ENCODE measurements at places on chromosomes 3 and 15. TPM values are rescaled to one million over a fixed set of nuclear protein-coding genes. Genes with fewer than 3 reads are reported as not detected.

Gene ATP8B4
- 155 TPM for total RNA-seq

Gene ADAMTS9
- total RNA-seq, result 5.2 TPM

Gene CCDC51
- 19.2 TPM for total RNA-seq

Gene FAM81A
- total RNA-seq, result 0.18 TPM

Gene ITGA11
- total RNA-seq, result 55.0 TPM

Gene STOML1
- 12.5 TPM for total RNA-seq

Gene PLSCR4
- total RNA-seq, result 23.9 TPM

Gene ANKRD63
- not detected for total RNA-seq

Gene TPRG1
- total RNA-seq, result 0.43 TPM

Gene PRSS50
- not detected for total RNA-seq

Gene GLCE
- 41.7 TPM for total RNA-seq

Gene EPHB1
- 0.28 TPM for total RNA-seq

Gene SERINC4
- total RNA-seq, result 0.09 TPM

Gene CCDC9B
- total RNA-seq, result 13.8 TPM

Gene BFSP2
- not detected for total RNA-seq

Gene CD200R1
- total RNA-seq, result not detected

Gene FMN1
- total RNA-seq, result 1.0 TPM

Gene ATP13A5
- total RNA-seq, result not detected

Gene SLC12A8
- 79.0 TPM for total RNA-seq

Gene NAALADL2
- 13.7 TPM for total RNA-seq

Gene C3orf22
- total RNA-seq, result not detected

Gene CSTA
- 8.0 TPM for total RNA-seq

Gene LRRC58
- 18.2 TPM for total RNA-seq

Gene CHAC1
- total RNA-seq, result 40.8 TPM

Gene GAP43
- total RNA-seq, result 0.14 TPM

Gene TTC14
- 25.0 TPM for total RNA-seq

Gene SIDT1
- under 0.01 TPM for total RNA-seq

Gene ACTL6A
- total RNA-seq, result 36.7 TPM

Gene NPAP1
- not detected for total RNA-seq

Gene MESP2
- total RNA-seq, result 0.57 TPM

Gene NTRK3
- total RNA-seq, result 0.28 TPM

Gene CCDC54
- not detected for total RNA-seq

Gene FEZF2
- total RNA-seq, result not detected

Gene MBD4
- total RNA-seq, result 30.0 TPM

Gene TPM1
- 425 TPM for total RNA-seq

Gene LDHAL6B
- not detected for total RNA-seq
